Activated CD8-positive, alpha-beta T cell treated with anti-CD3 and anti-CD28 coated beads, Interleukin-2, amount 10 ng/mL, durations not matched to agents 7 days and 5 days (primary cell): ENCODE measurements at places on chromosomes 13 and 19.

GRCh38 chr13:88248393-88248792 lies 577.2 kb downstream of the SLITRK5 start:
- DNase-seq, result no peak

DNA sequence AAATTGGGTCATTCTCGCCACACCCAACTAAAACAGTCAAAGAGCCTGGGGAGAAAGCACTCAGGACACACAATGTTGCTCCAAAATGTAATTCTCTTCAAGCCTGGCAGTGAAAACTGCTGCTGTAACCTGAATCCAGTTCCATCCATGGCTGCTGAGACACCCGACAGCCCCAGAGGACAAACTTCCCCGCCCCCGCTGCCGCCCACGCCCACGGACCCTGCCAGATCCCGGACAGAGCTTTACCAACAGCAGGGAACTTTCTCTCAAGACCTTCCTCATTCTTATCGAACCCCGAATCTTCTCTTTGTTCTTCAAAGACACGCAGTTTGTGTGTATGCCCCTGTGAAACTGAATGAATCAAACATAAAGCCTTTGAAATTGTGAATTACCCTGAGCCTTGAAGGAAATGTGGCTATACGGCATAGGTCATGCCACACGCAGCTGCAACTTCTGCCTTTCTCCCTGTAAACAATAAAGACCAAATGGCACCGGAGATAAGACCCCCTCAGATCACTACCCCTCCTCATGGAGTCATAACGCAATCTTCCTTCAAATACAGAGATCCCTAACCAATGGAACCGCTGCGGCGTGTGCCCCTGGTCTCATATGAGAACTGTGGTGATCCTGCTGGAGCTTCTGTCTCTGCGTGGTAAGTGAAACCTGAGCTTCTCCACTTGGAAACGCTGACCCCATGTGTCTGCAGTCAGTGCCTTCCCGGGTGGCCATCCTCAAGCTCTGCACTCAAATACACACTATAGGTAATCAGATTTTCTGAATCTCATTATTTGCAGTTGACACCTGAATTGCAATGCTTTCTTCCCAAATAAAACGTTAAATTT lies 4.8 kb upstream of the LAMP1 start:
- DNase-seq, result no peak

GRCh38 chr19:46728693-46729339 lies 11.9 kb upstream of the PRKD2 start:
- peak; percentile 87 for DNase-seq

- no peak for DNase-seq
These were observed 5.1 kb downstream of the CD37 start for GRCh38 chr19:49340069-49340864.

GRCh38 chr19:708154-709143 lies at the start of gene PALM:
Gene PALM (plus strand): TSS chr19:708935. CDS start chr19:709147, 212 bp downstream.
- DNase-seq, result no peak

- DNase-seq, result no peak
These were observed 95.8 kb downstream of the URI1 start for GRCh38 chr19:30037835-30038234.

- DNase-seq, result no peak
These were observed 64.1 kb downstream of the DOCK9 start for GRCh38 chr13:98913741-98914140.

- DNase-seq, result peak; percentile 92
These were observed 30.2 kb downstream of the CYP2F1 start for GRCh38 chr19:41144403-41144802.

DNA sequence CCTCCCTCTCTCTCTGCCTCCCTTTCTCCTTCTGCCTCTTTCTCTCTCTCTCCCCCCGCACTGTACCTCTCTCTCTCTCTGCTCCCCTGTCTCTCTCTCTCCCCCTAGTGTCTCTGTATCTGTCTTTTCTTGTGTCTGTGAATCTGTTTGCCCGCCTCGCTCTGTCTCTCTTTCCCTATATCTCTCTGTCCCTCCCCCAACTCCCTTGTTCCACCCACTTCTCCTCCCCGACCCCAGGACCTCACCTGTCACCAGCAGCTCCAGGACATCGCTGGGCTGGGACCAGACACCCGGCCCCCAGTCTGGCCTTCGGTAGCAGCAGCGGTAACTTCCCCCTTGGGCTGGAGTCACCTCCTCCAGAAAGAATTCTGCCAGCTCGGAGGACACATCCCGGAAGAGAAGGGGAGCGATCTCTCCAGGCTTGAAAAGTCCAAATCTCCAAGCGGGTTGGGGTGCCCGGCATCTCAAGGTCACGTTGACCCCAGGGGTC lies 3.9 kb downstream of the OSCAR start:
- no peak for DNase-seq

DNA sequence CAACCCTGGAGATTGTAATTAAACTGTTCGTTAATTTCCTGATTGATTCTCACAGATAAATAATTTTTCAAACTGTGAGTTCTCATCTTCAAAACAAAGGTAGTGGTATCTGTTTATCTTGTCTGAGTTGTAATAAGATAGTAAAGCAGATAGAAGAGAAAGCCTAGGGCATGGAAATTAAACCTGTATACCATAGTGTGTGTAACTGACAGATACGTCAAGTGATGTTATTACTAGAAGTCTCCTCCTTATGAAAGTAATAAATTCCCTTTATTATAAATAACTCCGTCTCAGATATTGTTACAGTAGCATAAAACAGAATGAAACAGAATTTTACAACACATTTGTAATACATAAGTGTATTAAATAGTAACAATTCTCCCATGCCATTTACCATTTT lies 1065.1 kb downstream of the SLITRK1 start:
- no peak for DNase-seq

DNA sequence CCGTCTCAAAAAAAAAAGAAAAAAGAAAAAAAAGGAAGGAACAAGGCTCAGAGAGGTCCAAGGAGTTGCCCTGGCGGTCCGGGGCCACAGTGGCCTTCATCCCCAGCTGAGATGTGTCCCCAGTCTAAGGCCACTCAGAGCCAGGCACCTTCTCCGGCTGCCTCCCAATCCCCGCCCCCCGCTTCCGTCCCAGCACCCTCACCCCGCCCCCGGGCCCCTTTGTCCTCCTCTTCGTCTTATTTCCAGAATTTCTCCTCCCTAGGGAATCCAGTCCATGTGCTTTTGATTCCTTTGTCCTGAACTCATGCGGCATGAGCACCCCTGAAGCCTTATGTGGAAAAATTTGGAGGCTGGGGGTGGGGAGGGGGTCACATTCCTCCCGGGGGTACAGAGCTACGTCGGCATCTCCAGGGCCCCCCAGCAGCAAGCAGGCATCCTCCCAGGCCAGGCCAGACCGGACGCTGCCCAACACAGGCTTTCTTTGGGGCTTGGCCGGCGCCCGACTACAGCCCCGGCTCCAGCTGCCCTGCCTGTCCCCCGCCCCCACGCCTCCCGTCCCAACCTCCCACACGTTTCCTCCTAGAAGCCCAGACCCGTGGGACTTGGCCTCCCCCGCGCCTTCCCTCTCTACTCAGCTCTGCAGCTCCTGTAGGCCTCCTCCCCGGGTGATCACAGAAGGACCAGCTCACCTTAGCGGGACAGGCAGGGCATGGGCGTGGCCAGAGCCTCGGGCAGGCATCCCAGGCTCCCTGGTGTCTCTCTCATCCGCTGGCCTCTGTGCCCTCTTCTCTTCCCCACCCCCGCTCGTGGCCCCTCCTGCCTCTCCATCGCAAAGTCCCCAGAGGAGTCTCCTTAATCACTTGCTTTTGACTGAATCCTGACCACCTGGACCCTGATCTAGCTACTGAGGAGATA lies 17.8 kb upstream of the ADGRE5 start:
- DNase-seq, result peak; percentile 69

DNA sequence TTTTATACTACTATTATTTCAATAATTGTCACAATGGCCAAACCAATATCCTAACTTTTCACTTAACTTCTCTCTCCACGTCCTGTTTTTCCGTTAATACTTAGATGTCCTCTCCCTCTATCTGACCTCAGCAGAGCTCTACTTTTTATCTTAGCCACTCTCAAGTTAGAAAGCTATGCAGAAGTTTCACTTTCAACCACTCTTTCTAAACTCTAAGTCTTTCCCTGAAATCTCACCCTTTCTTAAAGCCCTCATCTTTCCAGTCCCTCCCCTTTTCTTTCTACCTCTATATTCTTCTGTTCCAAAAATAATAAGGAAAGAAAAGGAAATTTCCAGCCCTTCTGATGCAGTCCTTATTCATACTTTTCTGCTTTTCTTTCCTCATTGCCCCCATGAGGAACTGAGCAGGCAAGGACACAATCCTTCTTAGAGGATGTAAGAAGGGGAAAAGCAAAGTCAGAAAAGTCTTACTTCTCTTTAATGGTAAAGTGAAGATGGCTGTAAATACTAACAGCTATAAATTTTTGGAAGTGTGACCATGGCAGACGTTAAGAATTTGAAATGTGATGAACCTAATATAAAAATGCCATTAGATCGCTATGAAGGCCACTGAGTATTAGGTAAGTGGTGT lies 23.0 kb downstream of the FAM216B start:
- no peak for DNase-seq

DNA sequence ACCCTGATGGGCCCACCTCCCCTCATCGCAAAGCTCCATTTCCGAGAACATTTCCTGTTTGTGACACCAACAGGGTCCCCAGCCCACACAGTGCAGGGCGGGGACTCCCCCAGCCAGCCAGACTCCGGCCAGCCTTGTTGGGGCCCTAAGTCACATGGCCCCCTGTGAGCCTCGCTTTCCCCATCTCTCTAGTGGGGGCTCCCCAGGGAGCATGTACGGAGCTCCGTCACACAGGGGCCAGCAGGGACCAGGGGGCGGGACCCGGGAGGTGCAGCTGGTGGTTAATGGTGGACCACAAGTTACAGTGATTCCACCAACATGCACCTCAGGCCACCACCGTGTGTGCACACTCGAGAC lies 1.7 kb downstream of the TBXA2R start:
- DNase-seq, result peak; percentile 57

DNA sequence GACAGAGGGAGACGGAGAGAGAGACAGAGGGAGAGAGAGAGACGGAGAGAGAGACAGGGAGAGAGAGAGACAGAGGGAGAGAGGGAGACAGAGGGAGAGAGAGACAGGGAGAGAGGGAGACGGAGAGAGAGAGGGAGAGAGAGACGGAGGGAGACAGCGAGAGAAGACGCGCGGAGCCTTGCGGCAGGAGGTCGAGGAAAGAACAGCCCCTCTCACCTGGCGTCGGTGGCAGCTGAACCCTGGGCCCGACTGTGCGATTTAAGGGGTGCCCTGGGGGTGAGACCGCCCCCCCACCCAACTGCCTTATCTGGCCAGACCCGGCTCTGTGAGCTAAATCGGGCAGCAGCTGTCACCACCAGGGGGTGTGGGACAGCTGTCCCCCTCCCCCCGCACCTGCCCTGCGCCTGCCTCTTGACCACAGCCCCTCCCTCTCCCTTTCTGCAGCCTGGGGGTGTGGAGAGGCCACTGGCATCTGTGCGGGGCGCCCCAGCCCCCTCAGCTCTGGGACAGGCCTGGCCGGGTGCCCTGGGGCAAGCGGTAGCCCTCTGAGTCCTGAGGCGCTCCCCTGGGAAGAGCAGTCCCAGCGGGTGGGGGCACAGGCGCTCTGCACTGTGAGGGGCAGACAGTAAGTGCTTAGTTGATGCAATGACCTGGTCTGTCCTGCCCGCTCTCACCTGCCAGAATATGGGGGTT lies 10.8 kb downstream of the JOSD2 start:
- peak; percentile 50 for DNase-seq

- no peak for DNase-seq
These were observed 4.6 kb downstream of the AP2S1 start for GRCh38 chr19:46845959-46846459.

DNA sequence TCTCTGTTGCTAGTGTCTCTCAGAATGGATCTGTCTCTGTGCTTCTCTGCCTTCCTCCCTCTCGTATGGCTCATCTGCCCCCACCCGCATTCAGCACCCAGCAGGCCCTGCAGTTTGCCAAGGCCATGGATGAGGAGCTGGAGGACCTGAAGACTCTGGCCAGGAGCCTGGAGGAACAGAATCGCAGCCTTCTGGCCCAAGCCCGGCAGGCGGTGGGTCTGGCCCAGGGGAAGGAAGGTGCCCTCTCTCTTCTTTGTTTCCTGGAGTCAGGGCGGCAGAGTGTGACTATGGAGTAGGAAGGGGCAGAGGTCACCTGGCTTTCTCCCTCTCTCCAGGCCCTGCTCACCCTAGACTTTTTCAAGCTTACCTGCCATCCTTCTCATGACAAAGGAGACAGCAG lies 10.9 kb downstream of the KASH5 start:
- DNase-seq, result no peak

DNA sequence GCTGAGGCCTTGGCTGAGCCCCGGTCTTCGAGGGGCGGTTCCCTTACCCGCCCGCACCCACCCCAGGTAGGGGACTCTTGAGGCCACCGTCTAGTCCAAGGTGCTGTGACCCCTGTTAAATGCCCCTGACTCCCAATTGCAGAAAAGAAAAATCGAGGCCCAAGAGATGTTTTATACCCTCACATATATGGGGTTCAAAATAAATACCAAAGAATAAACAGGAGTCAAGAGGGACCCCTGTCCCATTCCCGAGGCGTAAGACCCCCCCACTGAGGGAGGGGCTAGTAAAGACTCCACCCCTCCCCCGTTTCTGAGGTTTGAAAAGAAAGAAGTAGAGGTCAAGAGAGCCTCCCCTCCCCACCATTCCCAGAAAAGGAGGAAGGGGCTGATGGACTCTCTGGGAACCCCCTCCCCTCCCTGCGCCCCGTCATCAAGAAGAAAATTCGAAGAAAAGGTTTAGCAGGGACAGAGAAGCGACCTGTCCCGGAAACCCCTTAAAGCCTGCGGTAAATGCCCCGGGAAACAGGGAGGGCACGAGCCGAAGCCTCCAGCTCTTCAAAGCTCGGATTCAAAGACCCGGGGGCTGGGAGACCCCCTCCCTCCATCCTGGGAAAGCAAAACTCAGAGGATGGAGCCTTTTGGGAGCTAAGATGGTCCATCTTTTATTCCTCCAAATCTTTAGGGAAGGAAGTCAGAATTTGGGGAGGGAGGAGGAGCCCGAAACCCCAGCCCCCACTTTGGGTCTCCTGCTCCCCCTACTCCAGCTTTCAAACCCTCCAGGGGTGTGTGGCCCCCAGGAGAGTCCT lies 755 bp upstream of the RAB3A start:
- no peak for DNase-seq

- DNase-seq, result no peak
These were observed 13.3 kb upstream of the FGF9 start for GRCh38 chr13:21657538-21657937.
